Activated naive CD8-positive, alpha-beta T cell treated with anti-CD3 and anti-CD28 coated beads for 36 hours (primary cell): ENCODE measurements at places on chromosomes 7 and 10. TPM values are rescaled to one million over a fixed set of nuclear protein-coding genes. Genes with fewer than 3 reads are reported as not detected.

- peak; percentile 37 for DNase-seq
Observed at GRCh38 chr10:104642658-104643302, 1.7 kb downstream of the SORCS3 start.

DNA sequence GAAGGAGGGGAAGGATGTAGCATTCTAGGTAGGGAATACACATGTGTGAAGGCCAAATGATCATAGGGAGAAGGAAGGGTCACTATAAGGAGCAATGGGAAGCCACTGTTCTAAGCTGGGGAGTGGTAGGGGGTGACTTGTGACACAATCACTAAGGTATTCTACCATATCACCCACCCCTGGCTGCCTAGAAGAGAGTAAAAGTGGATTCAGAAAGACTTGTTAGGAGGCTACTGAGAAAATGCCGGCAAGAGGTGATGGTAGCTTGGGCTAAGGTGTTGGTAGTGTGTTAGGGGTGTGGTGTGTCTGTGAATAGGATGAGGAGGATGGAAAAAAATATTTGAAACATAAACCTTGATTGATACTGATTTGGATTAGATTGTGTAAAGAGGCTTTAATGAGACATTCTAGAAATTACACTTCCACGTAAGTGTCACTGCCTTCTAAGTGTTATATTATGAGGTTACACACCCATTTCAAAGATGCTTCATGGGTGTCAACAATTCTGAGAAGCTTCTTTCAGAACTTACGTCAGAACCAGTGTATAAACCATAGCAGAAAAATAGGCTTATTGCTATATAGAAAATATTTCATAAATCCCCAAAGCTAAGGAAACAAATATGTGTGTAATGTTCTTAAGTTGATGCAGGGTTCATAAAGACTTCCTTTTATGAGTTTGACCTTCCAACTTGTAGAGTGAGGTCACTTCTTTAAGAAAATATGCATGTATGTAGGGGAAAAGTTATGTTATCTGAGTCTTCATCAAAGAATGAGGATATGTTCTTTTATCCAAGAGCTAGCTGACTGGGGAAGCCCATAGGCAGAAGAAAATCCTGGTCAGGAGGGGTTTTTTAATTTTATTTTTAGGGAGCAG lies 5.6 kb upstream of the BPGM start:
- DNase-seq, result no peak

- no peak for DNase-seq
Observed at GRCh38 chr7:18900236-18900635, 217.2 kb downstream of the TWIST1 start.

DNA sequence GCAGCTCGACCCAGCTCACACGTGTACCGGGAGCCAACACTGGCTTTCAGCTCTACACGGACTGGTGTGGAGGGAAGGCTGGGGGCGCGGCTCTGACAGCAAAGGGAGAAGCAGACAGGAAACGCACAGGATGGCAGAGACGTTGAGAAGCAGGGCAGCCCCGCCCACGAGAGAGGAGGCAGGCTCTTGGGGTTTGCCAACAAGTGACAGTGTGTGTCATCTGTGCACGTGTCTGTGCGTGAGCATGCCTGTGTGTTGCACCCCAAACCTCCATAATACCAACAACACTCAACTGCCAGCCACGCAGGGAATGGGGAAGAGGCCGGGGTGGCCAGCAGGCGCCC lies 64.4 kb upstream of the PDGFA start:
- DNase-seq, result peak; percentile 85

- no peak for DNase-seq
Observed at GRCh38 chr10:31526681-31527080, 207.7 kb downstream of the ZEB1 start.

GRCh38 chr7:16431646-16432424 lies 10.5 kb upstream of the CRPPA start:
- DNase-seq, result no peak

DNA sequence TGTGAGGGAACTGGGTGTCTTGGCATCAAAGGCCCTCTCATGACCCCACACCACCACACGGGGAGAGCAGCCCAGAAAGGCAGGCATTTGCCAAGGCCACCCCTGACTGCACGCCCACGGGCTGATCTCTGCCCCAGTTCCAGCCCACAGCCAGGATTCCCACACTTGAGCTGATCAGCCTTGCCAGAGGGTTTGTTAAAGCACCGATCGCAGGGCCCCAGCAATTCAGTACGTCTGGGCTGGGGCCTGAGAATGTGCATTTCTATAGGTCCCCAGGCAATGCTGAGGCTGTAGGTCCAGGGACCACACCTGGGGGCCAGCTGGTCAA lies 103.9 kb downstream of the TNS3 start:
- DNase-seq, result no peak

DNA sequence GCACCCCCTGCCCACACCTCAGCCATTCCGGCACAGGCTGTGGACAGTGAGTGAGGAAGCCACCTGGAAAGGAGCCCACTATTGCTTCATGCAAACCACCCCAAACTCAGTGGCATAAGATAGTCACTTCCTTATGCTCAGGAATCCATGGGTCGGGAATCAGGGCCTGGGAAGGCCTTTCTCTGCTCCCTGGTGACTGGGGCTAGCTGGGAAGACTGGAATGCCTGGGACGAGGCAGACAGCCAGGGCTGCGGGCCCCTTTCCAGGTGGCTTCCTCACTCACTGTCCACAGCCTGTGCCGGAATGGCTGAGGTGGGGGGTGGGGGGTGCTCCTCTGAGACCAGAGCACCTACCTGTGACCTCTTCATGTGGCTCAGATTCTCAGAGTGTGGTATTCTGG lies 74.1 kb upstream of the GRB10 start:
- DNase-seq, result no peak

GRCh38 chr7:24143547-24143946 lies 140.4 kb upstream of the NPY start:
- no peak for DNase-seq

DNA sequence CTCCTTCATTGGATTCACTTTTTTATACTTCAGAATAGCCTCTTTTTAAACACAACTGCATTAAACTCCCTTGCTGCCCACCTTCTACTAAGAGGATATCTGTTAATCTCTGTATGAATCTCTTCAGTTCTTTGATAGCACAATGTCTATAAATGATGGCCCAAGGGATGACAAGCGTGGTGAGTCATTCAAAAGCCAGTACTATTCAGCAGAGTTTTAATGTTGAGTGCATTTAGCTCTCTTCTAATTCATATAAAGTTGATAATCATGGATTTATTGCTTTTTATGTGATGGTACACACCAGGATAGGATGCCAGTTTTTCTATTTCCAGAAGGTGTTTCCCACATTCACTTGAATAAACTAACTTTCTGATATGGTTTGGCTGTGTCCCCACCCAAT lies 57.4 kb upstream of the HECTD2 start:
- DNase-seq, result no peak

DNA sequence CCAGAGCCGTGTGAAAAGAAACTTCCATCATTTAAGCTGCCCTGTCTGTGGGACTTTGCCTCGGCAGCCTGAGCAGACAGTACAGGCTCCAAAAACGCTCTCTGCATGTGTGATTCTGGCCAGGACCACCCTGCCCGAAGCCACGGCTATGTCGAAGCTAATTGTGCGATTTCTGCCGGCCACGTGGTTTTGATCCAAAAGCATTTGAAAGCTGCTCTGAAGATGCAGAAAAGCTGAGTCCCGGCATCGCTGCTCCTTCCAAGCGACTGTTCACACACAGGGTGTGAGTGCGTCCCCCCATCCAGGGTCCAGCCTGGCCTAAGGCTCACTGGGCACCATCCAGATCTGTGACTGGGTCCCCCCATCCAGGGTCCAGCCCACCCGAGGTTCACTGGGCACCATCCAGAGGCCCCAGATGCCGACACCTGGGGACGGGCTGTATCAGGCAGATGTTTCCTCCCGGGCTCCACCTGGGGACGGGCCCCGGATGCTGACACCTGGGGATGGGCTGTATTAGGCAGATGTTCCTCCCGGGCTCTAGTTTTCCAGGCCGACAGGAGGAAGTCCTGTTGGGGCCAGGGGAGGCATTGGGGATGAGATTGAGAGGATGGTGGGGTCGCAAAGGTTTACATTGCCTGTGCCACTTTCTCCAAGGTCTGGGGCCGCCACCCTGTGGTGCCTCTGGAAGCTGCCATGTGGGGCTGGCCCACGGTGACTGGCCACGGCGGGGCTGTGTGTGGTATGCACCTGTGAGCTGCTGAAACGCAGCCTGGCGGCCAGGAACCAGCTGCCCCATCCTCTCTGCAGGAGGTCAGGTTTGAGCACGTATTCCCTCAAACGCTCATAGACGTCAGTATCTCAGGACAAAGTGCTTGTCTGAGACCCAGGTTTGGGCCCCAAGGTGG lies 527.4 kb downstream of the DNAJB6 start:
- no peak for DNase-seq

DNA sequence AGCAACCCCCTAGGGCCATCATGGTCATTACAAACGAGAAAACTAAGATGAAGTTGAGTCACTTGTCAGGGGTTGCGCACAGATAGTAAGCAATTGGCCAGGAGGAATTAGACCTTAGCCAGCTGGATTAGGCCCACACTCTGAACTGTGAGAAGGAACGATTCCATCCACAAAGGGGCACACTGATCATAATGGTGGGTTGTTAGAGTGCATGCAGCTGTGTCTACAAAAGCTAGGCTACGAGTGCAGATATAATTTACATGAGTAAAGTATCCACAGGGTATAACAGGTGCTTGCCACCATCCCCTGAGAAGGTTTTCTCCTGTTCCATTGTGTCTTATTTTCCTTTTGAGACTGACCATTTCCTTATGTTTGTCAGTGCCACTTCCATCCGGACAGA lies 16.6 kb upstream of the FAM170B start:
- DNase-seq, result no peak

DNA sequence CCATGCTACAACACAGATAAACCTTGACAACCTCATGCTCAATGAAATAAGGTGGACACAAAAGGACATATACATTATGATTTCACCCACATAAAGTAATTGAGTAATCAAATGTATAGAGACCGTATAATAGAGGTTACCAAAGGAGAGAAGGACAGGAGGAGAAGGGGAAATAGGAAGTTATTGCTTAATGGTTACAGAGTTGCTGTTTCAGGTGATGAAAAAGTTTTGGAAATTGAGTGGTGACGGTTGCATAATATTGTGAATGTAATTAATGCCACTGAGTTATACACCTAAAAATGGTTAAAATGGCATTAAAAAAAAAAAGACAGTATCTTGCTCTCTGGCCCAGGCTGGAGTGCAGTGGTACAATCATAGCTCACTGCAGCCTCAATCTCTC lies 1.5 kb upstream of the OGDH start:
- DNase-seq, result no peak

- DNase-seq, result no peak
Observed at GRCh38 chr10:121265360-121266123, 332.7 kb downstream of the FGFR2 start.

DNA sequence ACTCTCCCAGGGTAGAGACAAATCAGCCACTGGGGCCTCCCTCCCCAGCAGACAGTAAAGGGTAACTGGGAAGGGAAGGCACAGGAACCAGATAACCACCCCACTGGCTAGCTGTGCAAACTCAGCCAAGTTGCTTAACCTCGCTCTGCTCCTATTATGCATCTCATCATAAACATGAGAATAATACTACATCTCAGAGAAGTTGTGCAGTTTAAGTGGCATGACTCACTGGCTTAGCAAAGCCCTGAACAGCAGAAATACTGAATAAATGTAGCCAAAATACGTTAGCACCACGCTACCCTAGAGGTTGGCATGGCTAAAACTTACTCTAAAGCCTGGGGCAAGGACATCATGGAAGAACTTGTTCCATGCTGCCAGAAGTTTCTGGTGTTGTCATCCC lies 128.1 kb upstream of the ANK3 start:
- DNase-seq, result no peak

- no peak for DNase-seq
Observed at GRCh38 chr10:68334672-68335467, 2.1 kb upstream of the PBLD start.

GRCh38 chr7:126578338-126578737 lies 674.4 kb downstream of the GRM8 start:
- no peak for DNase-seq

DNA sequence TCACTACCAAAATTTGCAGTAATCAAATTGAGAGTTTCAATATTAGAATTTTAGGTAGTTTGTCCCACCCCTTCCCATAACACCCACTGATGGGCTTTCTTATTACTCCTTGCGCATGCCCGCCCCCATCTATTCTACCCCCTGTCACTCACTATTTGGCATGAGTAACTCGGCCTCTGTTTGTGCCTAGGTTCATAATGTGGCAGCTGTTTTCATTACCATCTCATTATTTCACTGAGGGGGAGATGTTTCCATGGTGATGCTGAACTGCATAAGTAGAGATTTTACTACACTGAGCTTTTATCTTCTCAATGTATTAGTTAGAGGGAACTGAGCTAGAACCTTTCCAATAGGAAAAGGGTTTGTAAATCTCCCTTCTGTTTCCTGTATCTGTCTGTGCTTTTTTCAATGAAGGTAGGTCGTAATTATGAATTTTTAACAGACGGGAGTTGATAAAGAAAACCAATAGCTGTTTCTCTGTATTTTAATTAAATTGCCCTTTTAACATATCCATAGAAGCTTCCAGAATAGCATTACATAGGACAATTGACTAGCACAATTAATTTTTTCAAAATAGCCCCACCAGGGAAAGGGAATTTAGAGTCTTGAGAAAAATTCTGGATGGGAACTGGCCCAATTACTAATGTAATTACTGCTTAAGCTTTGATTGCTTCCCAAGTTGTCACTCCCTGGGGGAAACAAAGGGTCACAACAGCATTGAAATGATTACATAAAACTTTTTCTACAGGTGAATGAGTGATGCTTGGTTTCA lies 33.4 kb downstream of the PRPS1L1 start:
- DNase-seq, result no peak

GRCh38 chr10:103560886-103561285 lies 67.4 kb downstream of the NEURL1 start:
- no peak for DNase-seq

DNA sequence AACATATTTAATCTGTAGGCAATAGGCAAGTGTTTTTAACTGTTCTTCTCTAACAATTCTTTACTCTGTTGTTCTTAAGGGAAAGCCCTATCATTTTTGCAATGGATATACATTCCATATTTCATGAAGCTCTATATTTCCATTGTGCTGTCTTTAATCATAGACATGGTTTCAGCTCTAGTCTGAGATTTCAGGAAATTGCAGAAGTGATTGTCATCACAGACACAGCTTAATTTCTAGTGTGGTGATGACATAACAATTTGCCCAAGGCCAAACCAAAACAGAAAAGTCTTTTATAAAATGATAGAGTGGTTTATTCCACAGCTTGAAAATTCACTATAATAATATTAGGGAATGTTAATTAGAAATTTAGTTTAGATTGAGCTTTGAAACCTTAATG lies 494.1 kb upstream of the SEMA3A start:
- no peak for DNase-seq

Gene NRG3
- not detected for total RNA-seq

Gene NEUROD6
- not detected for total RNA-seq

Gene MICALL2
- 2.1 TPM for total RNA-seq

Gene KCNH2
- 0.22 TPM for total RNA-seq

Gene TMEM273
- 0.76 TPM for total RNA-seq

Gene ANKRD61
- not detected for total RNA-seq

Gene DNAJC1
- 26.9 TPM for total RNA-seq

Gene SYT15B
- 0.14 TPM for total RNA-seq

Gene SFTPA1
- total RNA-seq, result not detected
